ENCODE measurements at places on chromosomes 6 and 20. TPM values are rescaled to one million over a fixed set of nuclear protein-coding genes. Genes with fewer than 3 reads are reported as not detected.

GRCh38 chr6:6798448-6798860 is 209.9 kb downstream of the LY86 start:
- DNase-seq = no peak

DNA sequence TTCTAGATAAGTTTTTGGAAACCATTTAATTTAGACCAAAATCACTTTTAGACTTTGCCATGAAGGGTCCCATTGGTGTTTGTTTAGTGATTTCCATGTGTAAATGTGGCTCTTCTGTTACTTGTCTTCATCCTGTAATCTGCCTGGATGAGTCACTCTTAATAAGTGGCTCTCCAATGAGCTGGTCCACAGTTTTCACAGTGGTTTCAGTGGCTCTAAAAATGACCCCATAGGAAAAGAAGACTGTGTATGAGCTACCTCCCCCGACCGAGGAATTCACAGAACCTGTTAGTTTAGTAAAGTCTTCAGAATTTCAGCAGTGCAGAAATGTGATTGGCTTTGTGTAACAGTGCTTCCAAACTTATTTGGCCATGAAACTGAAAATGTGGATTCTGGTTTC is 492.0 kb upstream of the MARCKS start:
- no peak for DNase-seq

- DNase-seq = no peak
Measured at GRCh38 chr6:90383196-90383822, 86.7 kb upstream of the BACH2 start.

DNA sequence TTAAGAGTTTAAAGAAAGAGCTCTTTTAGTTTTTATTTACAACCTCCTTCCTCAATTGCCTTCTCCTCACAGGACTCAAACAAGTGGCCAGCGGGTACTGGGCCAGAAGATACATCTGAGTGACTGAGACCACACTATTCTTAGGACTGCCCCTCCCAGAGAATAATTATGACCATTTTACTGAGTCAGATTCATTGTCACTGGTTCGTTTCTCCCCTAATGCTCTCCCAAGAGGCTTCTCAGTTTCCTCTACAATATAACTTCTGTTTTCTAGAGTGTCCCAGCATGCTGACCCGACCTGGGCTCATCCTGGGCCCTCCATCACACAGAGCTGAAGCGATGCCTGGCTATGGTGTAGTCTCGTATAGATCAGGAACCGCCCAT is 279.9 kb downstream of the CD83 start:
- DNase-seq = no peak

The KCNB1 gene
- total RNA-seq = 7.0 TPM

The TCFL5 gene
- total RNA-seq = 25.4 TPM

Measured in MG63 (cell line).